ENCODE measurements at places on chromosomes 16 and 17.
A peak's percentile ranks its signal among the peaks of the same experiment; 100 is the strongest.

GRCh38 chr16:88116121-88116520, 164.9 kb downstream of the BANP start:
- no peak for DNase-seq

- DNase-seq: no peak
These were observed 2.8 kb downstream of the HAS3 start for GRCh38 chr16:69108064-69108904.

GRCh38 chr16:3695610-3696369, 21.5 kb downstream of the TRAP1 start:
- DNase-seq: peak; percentile 26

- no peak for DNase-seq
These were observed 4.8 kb downstream of the ATP2A3 start for GRCh38 chr17:3959295-3959899.

DNA sequence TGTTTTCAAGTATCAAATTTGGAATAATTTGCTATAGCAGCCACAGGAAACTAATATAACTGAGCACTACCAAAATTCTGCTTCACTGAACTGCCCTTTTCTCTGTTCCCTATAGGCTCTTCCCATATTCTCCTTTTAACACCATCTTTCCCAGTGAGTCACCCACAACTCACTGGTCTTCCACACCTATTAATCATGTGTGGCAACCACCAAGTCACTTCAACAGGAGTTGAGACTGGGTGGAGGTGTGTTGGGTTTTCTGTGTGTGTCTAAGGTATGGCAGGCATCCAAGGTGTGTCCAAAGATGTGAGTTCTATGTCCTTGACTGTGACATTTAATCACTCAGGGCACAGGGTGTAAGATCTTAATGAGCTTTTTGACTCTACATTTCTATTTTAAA, 610.0 kb upstream of the CDH11 start:
- no peak for DNase-seq

- no peak for DNase-seq
These were observed 16.5 kb downstream of the RNF43 start for GRCh38 chr17:58400826-58401225.

GRCh38 chr17:63698381-63698885, 1.5 kb downstream of the LIMD2 start:
- peak; percentile 55 for DNase-seq

GRCh38 chr17:14337596-14338079, 36.8 kb downstream of the HS3ST3B1 start:
- DNase-seq: no peak

DNA sequence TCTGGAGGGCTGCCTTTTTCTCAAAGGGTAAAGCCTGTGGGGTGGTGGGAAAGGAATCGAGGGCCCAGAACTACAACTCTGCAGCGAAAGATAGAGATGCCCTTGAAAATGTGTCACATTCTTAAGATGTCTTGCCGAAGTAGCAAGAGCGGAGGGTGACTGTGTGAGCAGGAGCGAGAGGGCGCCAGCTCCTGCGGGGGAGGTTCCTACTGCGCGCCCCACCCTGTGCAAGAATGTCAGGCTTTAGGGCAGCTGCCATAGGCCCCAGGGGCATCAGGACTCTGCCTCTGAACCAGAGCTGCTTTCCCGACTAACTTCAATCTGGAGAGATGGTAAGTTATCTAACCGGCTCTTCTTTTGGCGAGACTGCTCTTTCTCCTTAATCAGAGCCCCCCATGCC, 11.8 kb upstream of the ITGAE start:
- DNase-seq: no peak

DNA sequence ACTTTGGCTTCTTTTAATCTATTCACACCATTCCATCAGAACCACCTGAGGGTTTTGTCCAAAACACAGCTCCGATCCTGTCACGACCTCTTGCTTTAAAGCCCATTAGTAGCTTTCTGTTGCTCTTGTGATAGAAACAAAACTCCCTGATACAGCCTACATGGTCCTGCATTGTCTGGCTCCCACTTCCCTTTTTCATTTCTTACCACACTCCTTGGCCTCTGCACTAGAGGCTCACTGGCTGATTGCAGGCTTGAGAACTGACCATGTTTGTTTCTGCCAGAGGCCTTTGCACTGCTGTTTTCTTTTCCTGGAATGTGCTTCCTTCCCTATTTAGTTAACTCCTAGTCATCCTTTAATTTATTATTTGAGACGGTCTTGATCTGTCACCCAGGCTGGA, 23.7 kb downstream of the IST1 start:
- DNase-seq: peak; percentile 79

GRCh38 chr17:36999471-36999870, 50.7 kb downstream of the AATF start:
- DNase-seq: peak; percentile 65

- no peak for DNase-seq
These were observed 33.3 kb downstream of the RANBP10 start for GRCh38 chr16:67773099-67773498.

GRCh38 chr16:80092681-80093080, 448.1 kb upstream of the DYNLRB2 start:
- DNase-seq: no peak

DNA sequence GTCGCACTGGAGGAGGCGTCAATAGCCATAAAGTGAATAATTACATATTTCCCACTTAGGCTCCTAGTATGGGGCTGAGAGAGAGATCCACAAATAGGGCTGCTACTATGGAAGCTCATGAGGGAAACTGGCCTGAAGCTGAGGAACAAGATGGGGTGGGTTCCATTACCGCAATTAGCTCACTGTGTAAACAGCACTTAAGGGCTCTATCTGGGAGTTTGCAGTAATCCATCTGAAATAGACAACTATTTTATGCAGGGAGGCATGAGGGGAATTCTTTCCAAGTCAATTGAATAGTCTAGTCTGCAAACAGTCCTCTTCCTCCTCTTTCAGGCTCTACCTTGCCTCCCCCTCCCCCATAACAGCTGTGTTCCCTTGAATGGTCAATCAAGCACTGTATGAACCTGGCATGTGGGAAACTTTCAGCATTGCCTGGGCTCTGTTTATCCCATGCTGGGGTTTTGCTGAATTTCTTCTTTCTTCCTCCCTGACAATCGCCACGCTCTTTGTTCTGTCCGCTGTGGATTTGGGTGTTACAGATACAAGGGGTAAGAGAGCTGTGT, 56.1 kb upstream of the MAF start:
- DNase-seq: no peak

GRCh38 chr17:20263595-20263994, 203.7 kb downstream of the LGALS9B start:
- no peak for DNase-seq

DNA sequence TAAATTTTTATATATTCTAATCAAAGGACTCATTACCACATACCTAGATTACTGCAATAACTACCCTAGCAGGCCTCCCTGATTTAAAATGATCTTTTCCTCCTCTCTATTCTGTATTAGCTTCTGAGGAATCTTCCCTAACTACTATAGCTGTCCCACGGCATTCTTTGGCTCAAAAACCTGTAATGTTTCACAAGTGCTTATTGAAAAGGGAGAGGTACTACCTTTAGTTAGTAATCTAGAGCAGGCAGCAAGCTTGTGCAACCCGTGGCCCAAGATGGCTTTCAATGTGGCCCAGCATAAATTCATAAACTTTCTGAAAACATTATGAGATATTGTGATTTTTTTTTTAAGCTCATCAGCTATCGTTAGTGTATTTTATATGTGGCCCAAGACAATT, 71.0 kb upstream of the CORO6 start:
- no peak for DNase-seq

GRCh38 chr16:54511222-54511731, 224.7 kb upstream of the IRX3 start:
- DNase-seq: no peak

GRCh38 chr16:49556606-49557446, 183.2 kb downstream of the C16orf78 start:
- peak; percentile 40 for DNase-seq

DNA sequence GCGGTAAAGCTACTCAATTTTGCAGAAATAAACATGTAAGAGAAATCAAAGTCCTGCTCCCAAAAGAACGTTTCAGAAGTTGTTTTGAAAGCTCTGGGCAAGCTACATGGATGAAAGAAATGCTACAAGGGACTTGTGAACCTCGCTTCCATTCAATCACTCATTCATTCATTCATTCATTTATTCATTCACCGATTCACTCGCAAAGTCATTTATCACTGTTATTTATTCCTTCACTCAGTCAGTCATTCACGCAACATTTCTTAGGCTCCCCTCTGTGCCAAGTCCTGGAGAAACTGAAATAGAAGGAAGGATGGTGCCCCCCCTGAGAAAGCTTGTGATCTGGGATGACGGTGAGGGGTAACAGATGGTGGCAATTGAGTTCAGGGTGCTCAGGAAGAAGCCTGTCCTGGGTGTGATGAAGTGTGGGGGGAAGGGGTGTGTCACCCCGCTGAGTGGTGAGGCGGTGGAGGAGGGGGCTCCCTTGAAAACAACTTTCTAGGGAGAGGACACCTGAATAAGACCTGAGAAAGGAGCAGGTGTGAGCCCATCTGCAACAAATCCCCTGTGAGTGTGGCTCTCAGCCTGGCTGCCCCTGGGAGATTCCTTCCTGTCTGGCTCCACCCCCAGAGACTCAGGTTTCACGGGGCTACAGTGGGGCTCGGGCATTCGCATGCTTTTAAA, 36.3 kb upstream of the PRSS54 start:
- no peak for DNase-seq

DNA sequence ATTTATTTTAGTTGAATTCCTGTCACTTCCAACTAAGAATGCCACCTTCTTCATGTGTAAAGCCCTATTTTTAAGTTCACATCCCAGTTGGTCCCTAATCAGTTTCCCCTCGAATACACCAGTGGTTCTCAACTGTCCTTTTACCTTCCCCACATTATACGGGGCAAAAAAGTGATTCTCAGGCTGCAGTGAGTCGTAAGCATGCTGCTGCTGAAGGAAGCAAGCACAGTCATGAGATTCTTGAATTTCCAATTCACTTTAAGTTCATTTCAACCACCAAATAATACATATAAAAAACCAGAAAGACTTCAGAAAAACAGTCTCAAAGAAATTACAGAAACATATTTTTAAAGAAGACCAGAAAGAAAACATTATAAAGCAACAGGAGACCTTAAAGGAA, 47.9 kb downstream of the UBE2G1 start:
- no peak for DNase-seq

DNA sequence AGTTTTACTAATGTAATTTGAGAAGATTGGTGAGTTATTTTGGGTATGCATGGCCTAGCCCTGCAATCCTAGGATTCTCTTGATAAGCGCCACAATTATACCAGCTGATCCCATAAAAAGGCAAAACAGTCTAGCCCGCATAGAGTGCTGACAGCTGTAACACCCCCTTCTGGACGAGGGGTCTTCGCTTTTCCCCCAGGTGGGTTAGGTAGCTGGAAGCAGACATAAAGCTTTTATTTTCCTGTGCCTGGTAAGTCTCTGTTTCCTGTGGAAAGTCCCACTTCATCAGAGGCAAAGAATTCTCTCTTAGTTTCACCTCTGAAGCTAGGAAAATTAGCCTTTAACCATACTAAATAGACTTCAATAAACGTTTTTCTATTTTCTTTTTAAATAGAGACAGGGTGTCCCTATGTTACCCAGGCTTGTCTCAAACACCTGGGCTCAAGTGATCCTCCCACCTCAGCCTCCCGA, 108.3 kb downstream of the YPEL2 start:
- DNase-seq: no peak

- no peak for DNase-seq
These were observed 33.5 kb downstream of the NUP93 start for GRCh38 chr16:56763291-56763916.

GRCh38 chr17:59753522-59754467, 46.3 kb downstream of the VMP1 start:
- peak; percentile 85 for DNase-seq

Measured in NB4 (cell line).